ENCODE measurements at places on chromosomes 5 and 9.

DNA sequence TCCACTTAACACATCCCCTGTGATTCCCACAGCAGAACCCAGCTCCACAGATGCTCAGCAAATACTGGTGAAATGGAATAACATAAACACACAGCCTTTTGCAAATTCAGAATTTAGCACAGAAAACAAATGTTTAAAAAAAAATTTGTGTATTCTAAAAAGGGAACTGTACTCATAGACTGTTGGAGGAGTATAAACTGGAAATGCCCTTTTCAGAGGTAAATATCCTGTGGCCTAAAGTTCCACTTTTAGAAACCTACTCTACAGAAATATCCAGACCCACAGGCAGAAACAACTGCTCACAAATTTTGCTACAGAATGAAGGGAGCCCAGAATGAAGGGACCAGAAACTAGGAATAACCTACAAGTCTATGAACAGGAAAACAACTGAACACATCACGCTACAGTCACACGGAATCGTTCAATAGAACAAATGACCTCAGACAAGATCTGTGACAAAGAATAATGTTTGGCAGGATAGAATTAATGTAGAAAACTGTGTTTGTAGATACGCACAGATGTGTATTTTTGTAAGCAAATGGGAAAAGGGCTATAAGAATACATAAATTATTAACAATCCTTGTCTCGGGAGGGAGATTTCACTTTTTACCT lies 78.5 kb downstream of the SHB start:
- DNase-seq: no peak

DNA sequence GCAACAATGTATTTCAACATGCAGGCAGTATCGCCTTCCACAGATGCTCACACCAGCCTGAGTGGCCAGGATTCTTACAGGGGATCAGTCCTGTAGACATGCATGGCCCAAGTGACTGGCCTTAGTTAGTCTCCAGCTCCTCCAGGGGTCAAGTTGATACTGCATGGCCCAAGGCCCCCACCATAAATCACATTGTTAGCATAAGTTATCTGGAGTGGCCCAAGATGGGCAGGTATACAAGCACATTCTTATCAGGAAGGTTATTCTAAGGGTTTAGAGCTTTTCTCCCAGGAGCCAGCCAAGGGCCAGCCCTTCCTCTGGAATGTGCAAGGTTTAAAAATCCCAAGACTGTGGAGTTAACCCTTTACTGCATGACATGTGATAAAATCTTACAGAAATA lies 230.9 kb upstream of the NFIL3 start:
- DNase-seq: no peak

DNA sequence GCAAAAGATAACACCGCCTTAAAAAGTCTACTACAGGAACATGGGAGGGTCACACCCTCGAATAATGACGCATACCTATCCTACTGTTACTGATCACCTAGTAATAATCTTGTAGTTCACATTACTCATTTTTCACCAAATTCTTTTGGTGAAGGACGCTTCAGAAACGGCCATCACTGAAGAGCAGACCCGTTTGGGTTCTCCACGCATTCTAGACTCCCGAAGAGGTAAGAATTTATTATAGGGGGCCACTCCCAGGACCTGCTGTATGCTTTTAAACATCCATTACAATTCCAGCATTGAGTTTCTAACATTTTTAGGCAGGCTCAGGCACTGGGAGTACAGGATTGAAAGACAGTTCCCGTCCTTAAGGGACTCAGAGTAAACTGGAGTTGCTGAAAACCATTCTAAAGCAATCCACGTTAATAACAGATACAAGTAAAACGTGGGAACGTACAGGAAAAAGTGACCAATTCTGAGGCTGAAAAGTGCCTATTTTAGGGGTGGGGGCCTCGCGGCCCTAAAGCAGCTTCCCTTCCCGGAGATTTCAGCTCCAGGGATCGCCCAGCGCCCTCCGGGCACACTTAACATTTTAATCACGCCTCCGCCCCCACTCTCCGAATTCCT lies at the start of gene FER:
Gene FER (plus strand): TSS at position 124 of the 627 bp plus-strand sequence. CDS start 50,286 bp downstream, outside the sequence.
- DNase-seq: no peak

- DNase-seq: no peak
Observed at GRCh38 chr5:109155625-109156024, 254.1 kb downstream of the PJA2 start.

GRCh38 chr5:94830520-94830919 lies 212.1 kb downstream of the SLF1 start:
- DNase-seq: no peak

GRCh38 chr5:74500110-74500917 lies 140.2 kb downstream of the ENC1 start:
- DNase-seq: no peak

DNA sequence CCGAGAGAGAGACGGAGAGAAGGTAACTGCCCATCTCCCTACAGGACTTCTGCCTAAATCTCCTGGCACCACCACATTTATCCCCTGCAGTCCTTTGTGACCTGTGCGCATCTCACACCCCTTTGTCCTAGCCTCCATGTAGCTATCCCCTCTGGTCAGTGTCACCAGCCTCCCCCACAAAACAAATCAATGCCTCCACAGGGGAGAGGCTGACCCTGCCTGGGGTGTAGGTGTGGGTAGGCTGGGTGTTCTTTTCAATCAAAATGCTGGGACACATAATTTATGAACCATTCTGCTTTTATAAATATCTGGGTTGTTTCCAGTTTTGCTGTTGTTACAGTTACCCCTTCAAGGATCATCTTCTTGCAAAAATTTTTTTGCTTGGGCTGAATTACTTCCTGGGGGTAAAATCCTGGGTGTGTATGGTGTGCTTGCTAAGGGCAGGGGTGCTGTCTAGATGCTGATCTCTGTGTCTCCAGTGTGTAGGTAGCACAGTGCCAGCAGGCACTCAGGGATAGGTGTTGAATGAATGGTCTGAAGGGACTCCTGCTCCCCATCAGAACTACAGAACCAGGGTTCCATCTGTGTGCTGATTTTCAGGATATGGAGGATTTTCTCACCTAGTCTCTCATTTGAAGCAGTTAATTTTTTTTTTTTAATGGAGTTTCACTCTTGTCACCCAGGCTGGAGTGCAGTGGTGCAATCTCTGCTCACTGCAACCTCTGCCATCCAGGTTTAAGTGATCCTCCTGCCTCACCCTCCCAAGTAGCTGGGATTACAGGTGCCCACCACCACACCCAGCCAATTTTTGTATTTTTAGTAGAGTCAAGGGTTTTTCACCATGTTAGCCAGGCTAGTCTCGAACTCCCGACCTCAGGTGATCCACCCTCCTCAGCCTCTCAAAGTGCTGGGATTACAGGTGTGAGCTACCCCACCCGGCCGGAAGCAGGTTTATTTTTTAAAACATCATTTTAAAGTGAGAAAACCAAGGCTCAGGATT lies at the start of gene GARIN3:
Gene GARIN3 (minus strand): TSS at position 51 of the 1,000 bp plus-strand sequence. CDS start 96 bp downstream, outside the sequence.
- no peak for DNase-seq

- no peak for DNase-seq
Observed at GRCh38 chr5:180215783-180216630, 7.0 kb upstream of the RASGEF1C start.

DNA sequence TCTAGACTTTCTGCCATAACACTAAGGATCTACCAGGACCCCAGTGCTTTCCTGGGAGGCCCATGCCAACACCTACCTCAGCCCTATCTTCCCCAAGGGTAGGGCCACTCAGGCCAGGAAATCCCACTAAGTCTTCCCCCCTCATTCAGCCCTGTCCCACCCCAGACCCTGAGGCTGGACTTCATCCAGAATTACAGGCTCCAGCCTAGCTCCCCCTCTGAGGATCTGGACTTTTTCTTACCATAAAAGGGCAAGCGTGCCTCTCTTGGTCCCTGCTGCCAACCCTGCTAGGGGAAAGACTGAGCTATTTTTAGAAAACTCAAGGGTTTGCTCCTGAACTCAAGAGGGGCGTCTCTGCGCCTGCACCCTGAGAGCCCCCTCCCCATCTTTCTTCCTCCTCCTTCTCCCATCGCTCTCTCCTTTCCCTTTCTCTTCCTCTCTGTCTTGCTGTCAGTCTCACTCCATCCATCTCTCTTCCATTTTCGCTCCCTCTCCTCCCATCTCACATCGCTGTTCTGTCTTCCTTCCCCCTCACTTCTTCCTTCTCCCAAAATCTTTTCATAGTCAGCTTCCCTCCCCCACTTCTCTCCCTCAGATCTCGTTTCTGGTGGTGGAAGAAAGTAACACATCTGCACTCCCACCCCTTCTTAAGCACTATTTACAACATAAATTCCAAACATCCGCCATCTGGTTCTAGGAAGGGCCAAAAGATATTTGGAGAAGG lies 38.1 kb upstream of the IL17B start:
- DNase-seq: no peak

DNA sequence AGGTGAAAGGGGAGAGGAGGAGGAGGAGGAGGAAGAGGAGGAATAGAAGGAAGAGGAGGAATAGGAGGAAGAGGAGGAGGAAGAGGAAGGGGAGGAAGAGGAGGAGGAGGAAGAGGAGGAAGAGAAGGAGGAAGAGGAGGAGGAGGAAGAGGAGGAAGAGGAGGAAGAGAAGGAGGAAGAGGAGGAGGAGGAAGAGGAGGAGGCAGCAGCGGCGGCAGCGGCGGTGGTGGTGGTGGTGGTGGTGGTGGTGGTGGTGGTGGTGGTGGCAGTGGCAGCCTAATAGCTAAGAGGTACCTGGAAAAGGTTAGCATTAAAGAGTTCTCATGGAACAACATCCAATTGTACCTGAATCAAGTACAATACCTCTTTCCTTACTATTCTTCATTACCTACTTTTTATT lies 32.5 kb downstream of the UBAP2 start:
- no peak for DNase-seq

- DNase-seq: no peak
Observed at GRCh38 chr9:87629104-87629503, 96.8 kb upstream of the CTSL start.

- DNase-seq: no peak
Observed at GRCh38 chr9:23571414-23572104, 254.5 kb downstream of the ELAVL2 start.

DNA sequence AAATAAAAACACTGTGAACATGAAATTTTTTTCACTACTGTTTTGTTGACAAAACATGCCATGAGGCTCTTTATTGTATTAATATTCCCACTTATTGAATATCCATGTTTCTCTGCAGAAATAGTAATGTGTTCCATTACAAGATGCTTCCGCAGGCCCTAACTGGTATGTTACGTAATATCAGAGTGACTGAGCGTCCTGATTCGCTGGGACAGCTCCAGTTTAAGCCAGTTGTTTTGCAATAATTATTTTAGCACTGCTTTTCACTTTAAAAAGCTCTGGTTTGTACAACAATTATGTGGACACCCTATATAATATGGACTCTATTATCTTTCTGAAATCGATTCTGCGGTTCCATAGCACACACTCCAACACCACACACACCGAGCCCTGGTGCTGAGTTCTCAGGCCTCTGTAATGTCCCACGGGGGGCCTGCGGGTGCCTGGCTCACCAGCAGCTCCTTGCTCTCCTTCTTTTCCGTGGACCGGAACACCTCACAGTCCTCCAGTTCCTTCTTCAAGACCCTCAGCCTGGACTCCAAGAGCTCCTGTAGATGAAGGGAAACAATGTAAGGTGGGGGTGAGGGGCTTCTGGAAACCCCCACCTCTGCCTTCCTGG lies 1.8 kb downstream of the TRIM7 start:
- DNase-seq: no peak

DNA sequence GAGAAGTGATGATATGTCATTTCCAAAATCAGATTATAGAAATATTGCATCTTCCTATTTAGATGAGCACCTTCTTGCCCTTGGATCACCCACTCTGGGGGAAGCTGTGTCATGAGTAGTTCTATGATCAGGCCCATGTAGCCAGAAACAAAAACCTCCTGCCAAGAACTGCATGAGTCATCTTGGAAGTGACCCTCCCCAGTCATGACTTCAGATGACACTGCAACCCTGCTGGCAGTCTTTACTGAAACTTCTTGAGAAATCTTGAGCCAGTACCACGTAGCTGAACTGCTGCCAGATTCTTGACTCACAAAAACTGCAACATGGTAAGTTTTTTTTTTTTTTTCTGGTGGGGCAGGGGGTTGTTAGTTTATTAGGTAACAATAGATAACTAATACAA lies 439.6 kb upstream of the PTGER4 start:
- no peak for DNase-seq

- no peak for DNase-seq
Observed at GRCh38 chr9:114733816-114734215, 51.8 kb upstream of the TEX48 start.

GRCh38 chr5:56306433-56307150 lies 73.5 kb upstream of the ANKRD55 start:
- DNase-seq: no peak

DNA sequence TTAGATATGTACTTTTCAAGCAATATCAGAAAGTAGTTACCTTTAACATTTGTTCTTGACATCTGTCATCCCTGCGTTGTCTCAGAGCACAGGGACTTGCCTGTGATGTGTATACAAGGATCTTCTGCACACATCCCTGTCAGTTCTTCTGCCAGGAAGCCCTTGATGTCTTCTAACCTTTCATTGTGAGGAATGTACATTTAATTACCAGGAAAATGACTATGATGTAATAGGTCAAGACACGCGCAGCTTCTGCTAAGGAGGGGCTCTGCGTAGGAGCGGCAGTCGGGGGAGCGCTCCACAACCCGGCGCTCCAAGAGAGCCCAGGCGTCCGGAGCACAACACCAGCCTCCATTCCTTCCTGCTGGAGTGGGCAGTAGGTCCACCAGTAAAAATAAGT lies 119.7 kb downstream of the IRX2 start:
- DNase-seq: no peak

- no peak for DNase-seq
Observed at GRCh38 chr5:138932171-138932810, 57.2 kb upstream of the LRRTM2 start.

GRCh38 chr5:4013106-4013898 lies 417.7 kb downstream of the IRX1 start:
- no peak for DNase-seq

GRCh38 chr5:159777049-159777660 lies 139.1 kb upstream of the ADRA1B start:
- no peak for DNase-seq

DNA sequence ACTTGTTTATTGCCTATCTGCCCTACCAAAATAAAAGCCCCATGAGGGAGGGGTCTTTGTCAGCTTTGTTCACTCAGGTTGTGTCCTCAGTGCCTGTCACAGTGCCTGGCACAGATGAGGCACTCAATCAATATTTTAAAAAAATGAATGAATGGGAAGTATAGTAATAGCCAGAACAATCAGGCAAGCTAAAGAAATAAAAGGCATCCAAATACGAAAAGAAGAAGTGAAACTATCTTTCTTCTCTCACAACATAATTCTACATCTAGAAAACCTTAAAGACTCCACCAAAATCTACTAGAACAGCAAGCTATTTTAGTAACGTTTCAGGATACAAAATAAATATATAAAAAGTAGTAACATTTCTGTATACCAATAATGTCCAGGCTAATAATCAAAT lies 37.8 kb upstream of the C5orf63 start:
- DNase-seq: no peak

DNA sequence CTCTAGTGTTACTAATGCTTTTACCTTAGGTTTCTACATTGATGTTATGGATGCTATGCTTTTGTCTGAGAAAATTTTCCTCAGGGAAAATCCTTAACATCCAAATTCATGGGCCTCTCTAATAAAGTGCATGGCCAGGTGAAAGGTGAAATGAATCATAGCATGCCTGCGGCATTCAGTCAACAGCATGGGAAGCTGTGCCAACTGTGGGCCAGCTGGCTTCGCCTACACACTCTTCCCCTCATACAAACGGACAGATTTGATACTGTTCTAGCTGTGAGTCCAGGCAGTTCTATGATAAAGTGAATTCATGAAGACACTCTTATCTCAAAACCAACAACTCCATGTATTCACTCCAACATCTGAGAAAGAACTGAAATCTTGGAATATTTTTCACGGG lies 374.1 kb downstream of the PLK2 start:
- DNase-seq: no peak

Data from Right ventricle myocardium superior (tissue), 1 donor.